ENCODE measurements at places on chromosomes 3 and 15.

DNA sequence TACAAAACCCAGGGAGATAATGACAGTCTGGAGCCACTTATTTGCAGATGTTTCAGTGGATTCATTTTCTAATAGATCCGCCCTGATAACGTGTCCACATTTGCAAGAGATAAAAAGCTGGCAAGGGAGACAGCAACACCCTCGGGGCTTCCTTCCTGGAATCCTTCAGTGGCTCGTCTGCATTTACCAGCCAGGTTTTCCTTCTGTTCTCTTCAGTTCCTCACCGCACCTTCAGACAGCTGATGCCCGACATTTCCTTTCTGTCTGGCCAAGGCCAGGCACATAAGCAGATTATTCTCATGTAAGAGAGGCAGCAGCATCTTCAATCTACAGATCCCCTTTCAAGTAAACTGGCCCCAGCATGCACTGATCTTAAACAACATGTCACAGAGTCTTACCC lies 56.2 kb upstream of the SPATA12 start:
- no peak for DNase-seq

GRCh38 chr3:11459186-11459824 lies 184.4 kb downstream of the VGLL4 start:
- no peak for DNase-seq

DNA sequence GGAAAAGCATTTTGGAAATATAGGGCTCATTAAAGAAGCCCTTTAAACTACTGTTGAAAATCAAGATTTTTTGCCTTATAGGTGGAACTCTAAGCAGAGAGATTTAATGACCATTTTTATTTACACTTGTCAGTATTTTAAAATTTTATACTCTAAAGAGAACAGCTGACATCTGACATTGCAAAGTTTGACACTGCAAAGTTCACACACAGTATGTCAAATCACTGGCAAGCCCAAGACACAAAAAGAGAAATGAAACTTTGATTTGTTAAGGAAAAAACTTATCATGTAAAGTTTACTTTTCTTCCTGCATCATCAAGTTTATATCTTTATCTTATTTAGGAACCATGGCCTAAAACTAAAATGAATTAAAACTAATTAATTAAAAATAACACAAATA lies 40.2 kb downstream of the DPH6 start:
- no peak for DNase-seq

- DNase-seq: no peak
Observed at GRCh38 chr3:189794518-189794917, 163.3 kb downstream of the TP63 start.

- DNase-seq: no peak
Observed at GRCh38 chr3:193974191-193974652, 161.7 kb upstream of the HES1 start.

DNA sequence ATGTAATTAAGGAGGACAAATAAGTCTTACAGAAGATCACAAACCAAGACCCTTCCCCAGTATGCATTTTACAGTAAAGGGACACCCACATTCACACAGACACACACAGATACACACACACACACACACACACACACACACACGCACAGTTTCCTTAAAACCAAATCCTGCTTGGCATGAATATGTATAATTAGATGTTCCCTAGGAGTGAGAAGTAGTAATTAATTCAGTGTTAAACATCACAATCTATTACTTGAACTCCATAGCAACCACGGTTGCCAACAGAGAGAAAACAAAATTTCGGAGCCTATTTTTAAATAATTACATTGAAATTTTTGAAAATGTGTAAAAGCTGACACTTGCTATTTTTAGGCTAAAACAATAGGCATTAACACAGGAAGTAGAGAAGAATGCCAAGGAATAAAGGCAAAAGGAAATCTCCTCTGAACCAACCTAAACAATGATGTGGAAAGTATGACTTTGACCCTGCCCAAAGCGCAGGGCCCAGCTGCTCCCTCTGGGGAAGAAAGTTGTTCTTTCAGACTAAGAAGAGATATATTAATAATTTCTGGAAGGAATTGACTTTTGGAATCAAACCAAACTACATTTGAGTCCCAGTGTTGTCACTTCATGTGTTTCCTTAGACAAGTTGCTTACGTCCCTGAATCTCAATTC lies 215.3 kb downstream of the CPNE4 start:
- no peak for DNase-seq

GRCh38 chr3:57779666-57780065 lies 23.6 kb downstream of the SLMAP start:
- no peak for DNase-seq

- no peak for DNase-seq
Observed at GRCh38 chr15:92025706-92026270, 172.3 kb downstream of the SLCO3A1 start.

DNA sequence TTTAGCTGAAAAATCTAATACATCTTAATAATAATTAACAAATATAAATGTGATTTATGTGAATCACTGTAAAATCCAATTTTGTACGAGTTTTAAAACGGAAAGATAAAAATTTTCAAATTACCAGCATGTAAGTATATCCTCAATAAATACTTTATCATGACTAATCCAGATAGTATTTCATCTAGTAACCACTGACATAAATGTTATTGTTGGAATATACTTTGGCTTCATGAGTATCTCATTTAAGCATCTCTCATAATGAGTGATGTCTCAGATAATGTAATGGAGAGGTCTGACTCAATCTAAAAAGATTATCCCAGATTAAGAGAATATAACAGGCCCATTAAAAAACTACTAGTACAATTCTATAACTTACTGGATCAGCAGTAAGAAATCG lies 216.3 kb downstream of the STAG1 start:
- DNase-seq: no peak

- DNase-seq: no peak
Observed at GRCh38 chr3:94862703-94863102, 799.8 kb downstream of the NSUN3 start.

- no peak for DNase-seq
Observed at GRCh38 chr15:81294516-81294880, 29.4 kb downstream of the STARD5 start.

- no peak for DNase-seq
Observed at GRCh38 chr3:177051411-177051810, 145.9 kb downstream of the TBL1XR1 start.

Data from NCI-H2227 treated with DMSO at 0.1 percent for 48 hours (cell line).